Right atrium auricular region (tissue), 2 donors: ENCODE measurements at places on chromosomes 7 and 10. TPM values are rescaled to one million over a fixed set of nuclear protein-coding genes. Genes with fewer than 3 reads are reported as not detected.

DNA sequence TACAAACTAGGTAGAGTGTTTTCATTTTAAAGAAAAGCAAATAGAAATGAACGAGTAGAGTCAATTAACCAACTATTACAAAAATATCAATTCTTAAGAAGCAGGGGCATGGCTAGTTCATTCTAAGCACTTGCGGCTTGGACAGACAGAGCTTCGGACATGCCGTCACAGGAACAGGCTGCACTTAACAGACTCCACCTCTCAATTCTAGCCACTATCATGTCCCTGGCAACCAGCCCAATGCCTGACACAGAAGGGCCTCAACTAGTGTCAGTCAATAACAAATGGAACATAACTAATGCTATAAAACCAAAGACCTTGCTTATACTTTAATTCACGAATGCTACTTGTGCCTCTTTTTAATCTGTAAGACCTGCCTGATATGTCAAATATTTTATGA is 74.4 kb downstream of the TPK1 start:
- no peaks in the 10 kb centered on the region for H3K36me3 ChIP-seq
- no peak overlapping the region for H3K27ac ChIP-seq
- H3K4me3 ChIP-seq = no peak overlapping the region
- H3K4me1 ChIP-seq = no peaks in the 10 kb centered on the region
- no peak for DNase-seq

Gene C10orf53
- not detected for total RNA-seq

- H3K4me1 ChIP-seq = no peaks in the 10 kb centered on the region
- H3K36me3 ChIP-seq = no peaks in the 10 kb centered on the region
- no peak overlapping the region for H3K27ac ChIP-seq
- DNase-seq = no peak
- no peaks in the 10 kb centered on the region for H3K27me3 ChIP-seq
Observed at GRCh38 chr10:71945819-71946474, 18.2 kb upstream of the CHST3 start.

Gene PLPP4
- not detected for total RNA-seq

Gene SVOPL
- not detected for total RNA-seq

Gene DDC
- not detected for total RNA-seq

Gene CLDN4
- 0.41 TPM for total RNA-seq

Gene TEX36
- not detected for total RNA-seq

DNA sequence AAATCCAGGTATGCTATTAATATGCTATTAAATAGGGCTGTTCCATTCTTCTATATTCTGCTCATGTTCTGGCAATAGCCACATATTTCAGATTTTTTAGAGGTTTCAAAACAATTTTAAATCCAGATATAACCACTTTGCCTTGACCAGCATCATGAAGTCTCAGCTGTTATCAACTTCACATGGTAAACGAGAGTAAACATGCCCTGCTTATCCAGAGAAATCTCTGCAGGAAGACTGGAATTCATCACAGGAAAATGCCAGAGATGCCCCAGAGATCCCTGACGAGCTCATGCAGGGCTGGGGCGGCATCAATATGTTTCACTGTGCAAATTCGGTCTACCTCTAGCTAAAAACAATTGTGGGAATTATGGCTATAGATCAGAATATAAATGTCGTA is 126.5 kb downstream of the FANK1 start:
- no peak overlapping the region for H3K4me3 ChIP-seq
- no peaks in the 10 kb centered on the region for H3K4me1 ChIP-seq
- no peaks in the 10 kb centered on the region for H3K36me3 ChIP-seq
- H3K27ac ChIP-seq = no peak overlapping the region
- DNase-seq = no peak
- H3K27me3 ChIP-seq = no peaks in the 10 kb centered on the region

- no peaks in the 10 kb centered on the region for H3K4me1 ChIP-seq
- H3K36me3 ChIP-seq = no peaks in the 10 kb centered on the region
- DNase-seq = no peak
- no peaks in the 10 kb centered on the region for H3K27me3 ChIP-seq
- H3K4me3 ChIP-seq = no peak overlapping the region
Observed at GRCh38 chr10:10787586-10787985, 230.1 kb upstream of the CELF2 start.

DNA sequence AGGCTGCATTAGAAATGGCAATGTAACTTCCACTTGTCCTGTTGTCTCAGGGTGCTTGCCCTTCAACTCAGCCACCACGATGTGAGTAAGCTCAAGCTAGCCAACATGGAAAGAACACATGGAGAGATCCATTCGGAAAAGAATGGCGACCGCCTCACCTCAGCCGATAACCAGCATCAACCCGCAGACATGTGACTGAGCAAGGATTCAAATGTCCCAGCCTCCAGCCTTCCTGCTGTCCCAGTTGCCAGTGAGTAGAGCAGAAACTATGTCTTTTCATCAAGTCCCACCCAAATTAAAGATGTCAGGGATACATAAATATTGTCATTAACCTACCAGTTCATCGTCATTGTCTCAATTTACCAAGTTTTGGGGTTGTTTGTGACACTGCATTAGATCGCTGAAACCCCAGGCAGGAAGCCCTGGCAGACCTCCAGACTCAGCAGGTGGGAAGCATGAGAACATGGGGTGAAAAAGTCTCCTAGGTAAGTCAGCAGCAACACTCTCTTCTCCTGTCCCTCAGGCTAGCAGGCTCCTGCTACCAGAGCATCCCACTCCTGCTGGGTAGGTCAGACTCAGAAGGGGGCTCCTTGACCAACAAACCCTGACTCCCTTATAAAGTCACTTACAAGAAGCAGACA is 67.0 kb downstream of the OSBPL3 start:
- no peak overlapping the region for H3K27ac ChIP-seq
- no peaks in the 10 kb centered on the region for H3K27me3 ChIP-seq
- H3K36me3 ChIP-seq = no peaks in the 10 kb centered on the region
- no peak for DNase-seq

DNA sequence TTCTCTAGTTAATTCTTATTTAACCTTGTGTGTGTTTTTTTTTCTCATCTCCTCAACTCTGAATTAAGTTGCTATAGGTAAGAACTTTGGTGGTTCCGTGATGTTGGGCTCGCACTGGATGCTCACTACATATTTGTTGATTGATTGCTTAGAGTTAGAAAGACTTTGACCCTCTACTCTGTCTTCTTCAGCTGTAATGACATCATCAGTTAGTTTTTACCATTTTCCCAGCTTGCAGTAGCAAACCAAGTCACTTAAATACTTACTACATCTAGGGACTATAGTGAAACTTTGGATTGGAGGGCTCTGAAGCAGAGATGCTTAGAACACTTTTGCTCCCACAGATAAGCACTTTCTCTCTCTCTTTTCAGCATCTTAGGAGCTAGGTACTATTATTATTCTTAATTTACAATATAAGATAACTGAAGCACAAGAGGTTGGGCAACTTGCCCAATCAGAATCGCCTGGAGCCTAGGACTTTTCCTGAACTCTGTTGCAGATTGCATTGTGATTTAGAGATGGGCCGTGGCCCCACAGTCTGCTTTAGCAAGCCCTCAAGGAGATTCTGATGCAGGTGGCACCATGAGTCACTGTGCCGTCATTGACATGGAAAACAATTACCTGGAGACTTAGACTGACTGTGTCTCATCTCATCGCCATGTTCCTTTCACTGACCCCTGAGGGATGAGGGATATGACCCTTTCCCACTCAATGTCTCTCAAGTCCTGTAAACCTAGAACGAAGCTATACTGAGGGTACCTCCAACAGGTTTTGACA is 471.9 kb upstream of the PODXL start:
- H3K4me1 ChIP-seq = peaks cover 24% of the 10 kb centered on the region
- DNase-seq = no peak
- no peak overlapping the region for H3K27ac ChIP-seq
- no peaks in the 10 kb centered on the region for H3K36me3 ChIP-seq
- H3K4me3 ChIP-seq = no peak overlapping the region

DNA sequence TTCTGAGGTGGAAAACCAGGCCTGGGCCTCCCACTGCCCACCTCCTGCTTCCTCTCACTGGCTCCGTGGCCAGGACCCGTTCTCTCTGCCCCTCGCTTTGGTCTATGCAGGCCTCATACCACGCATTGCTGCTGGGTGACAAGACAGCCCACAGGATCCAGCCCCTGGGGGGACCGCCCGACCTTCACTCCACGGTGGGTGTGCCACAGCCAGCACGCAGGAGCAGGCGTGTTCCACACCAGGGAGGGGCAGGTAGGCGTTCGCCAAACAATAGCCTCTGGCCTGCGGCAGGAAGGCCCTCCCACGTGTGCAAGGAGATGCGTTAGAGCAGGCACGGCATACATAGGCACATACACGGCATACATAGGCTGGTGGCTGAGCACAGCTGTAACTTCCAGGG is 233.4 kb downstream of the WDR37 start:
- H3K27me3 ChIP-seq = no peaks in the 10 kb centered on the region
- no peak overlapping the region for H3K27ac ChIP-seq
- no peak overlapping the region for H3K4me3 ChIP-seq
- no peaks in the 10 kb centered on the region for H3K36me3 ChIP-seq
- no peak for DNase-seq

- DNase-seq = no peak
- no peaks in the 10 kb centered on the region for H3K36me3 ChIP-seq
- H3K27ac ChIP-seq = no peak overlapping the region
Observed at GRCh38 chr7:112023786-112024185, 182.4 kb downstream of the DOCK4 start.

Gene GARIN1A
- total RNA-seq = 0.63 TPM

GRCh38 chr10:119759832-119760231 is 34.0 kb downstream of the INPP5F start:
- DNase-seq = no peak
- H3K36me3 ChIP-seq = no peaks in the 10 kb centered on the region

GRCh38 chr10:32548208-32548607 is 102.3 kb downstream of the CCDC7 start:
- no peak overlapping the region for H3K27ac ChIP-seq
- no peak for DNase-seq
- H3K27me3 ChIP-seq = no peaks in the 10 kb centered on the region
- no peaks in the 10 kb centered on the region for H3K36me3 ChIP-seq

GRCh38 chr7:44378744-44379143 is 53.4 kb upstream of the CAMK2B start:
- DNase-seq = no peak
- H3K27ac ChIP-seq = no peak overlapping the region
- H3K36me3 ChIP-seq = no peaks in the 10 kb centered on the region
- H3K4me1 ChIP-seq = peaks cover 19% of the 10 kb centered on the region
- no peak overlapping the region for H3K4me3 ChIP-seq

DNA sequence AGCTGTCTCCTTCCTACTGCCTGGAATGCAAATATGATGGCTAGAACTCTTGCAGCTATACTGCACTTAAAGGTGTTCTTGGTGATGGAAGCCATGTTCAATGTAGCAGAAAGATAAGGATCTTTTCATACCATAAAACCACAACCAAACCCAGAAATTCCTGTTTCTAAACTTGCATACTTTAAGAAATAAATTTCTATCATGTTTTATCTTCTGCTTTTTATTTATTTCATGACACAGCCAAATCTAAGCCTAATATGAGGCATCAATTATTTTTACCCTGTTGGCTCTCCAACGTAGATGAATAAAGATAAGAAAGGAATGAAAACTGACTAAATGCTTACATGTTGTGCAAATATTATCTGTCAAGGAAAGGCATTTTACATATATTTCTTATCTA is 224.1 kb downstream of the DOCK4 start:
- no peak for DNase-seq
- no peak overlapping the region for H3K4me3 ChIP-seq
- no peaks in the 10 kb centered on the region for H3K27me3 ChIP-seq
- H3K36me3 ChIP-seq = no peaks in the 10 kb centered on the region

DNA sequence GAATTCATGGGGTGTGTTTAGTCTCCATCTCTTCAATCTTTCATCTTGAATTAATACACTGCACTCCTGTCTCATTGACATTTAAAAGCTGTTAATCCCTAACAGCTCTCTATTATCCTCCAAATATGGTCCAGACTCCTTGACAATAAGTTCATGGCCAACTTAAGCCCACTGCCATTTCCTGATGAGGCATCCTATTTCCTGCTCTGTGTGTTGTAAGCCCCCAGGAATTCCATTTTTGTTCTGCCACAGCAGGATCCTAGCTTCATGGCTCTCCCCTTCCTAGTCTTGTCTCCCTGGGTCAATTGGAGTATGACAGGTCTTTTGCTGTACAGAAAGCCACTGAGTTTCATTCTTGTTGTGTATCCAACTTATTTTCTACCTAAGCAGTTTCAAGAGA is 218.8 kb downstream of the OTUD1 start:
- no peaks in the 10 kb centered on the region for H3K27me3 ChIP-seq
- no peak overlapping the region for H3K27ac ChIP-seq
- H3K4me3 ChIP-seq = no peak overlapping the region
- H3K4me1 ChIP-seq = no peaks in the 10 kb centered on the region
- no peaks in the 10 kb centered on the region for H3K36me3 ChIP-seq
- no peak for DNase-seq
